Activated gamma-delta T cell treated with Interleukin-2 at 50 U/mL for 16 hours (primary cell): ENCODE measurements at places on chromosomes 7 and 10.
A peak's percentile ranks its signal among the peaks of the same experiment; 100 is the strongest.

GRCh38 chr10:22713853-22714478 lies 412 bp downstream of the PIP4K2A start:
- peak; percentile 28 for DNase-seq

GRCh38 chr10:119350502-119351097 lies 143.2 kb downstream of the GRK5 start:
- DNase-seq, result no peak

- DNase-seq, result no peak
Observed at GRCh38 chr10:29618341-29619171, 16.2 kb downstream of the SVIL start.

- no peak for DNase-seq
Observed at GRCh38 chr10:88159127-88159829, 295.9 kb downstream of the PTEN start.

DNA sequence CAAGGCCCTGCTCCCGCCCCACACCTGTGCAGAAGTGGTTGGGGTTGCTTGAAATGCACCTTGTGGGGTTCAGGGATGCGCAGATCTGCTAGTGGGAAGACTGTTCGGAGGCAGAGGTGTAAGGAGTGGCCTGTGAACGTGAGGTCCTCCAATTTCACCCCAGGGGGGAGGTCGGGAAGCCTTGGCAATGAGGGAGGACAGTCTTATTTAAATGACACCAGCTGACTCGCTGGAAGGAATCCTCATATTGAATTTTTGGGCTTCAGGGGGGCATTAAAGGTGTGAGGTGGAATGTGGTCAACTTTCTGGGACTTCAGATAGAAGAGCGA lies 218.8 kb upstream of the CELF2 start:
- DNase-seq, result no peak

DNA sequence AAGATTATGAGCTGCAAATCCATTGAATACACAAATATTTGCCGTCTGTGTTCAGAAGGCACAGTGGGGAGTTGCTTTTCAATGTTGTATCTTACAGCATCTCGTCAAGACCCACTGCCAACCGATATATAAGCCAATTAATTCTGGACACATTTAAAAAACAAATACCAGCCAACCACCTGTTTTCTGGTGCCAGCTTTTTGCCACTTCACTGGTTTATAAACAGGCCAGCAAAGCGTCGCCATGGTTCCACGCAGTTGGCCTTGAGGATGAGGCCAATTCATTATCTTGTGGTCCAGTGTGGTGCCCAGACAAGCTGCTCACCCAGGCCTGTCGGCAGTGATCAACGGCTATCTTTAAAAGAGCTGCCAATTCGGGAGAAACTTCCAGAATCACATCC lies 321.0 kb downstream of the TCERG1L start:
- no peak for DNase-seq

DNA sequence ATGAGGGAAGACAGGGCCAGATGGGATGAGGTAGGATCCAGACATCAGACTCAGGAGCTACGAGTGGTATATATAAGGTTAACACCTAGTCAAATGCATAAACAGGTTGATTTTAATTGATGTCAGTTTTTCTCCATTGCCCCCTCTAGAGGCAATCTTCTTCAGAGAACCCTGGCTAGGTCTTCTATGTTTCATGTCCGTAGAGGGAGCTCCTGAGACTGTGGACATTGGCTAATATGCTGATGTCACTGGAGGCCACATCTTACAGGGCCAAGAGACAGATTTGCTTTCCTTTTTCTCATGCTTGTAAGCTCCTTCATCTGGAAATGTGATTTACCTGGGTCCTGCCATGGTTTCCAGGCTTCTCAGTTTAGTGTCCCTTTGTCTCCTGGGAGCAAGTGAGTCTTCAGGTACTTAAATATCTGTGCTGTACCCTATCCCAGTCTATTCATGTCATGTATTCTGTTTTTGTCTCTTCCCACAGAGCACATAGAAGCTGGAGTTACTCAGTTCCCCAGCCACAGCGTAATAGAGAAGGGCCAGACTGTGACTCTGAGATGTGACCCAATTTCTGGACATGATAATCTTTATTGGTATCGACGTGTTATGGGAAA lies 161.6 kb upstream of the PRSS1 start:
- DNase-seq, result no peak

DNA sequence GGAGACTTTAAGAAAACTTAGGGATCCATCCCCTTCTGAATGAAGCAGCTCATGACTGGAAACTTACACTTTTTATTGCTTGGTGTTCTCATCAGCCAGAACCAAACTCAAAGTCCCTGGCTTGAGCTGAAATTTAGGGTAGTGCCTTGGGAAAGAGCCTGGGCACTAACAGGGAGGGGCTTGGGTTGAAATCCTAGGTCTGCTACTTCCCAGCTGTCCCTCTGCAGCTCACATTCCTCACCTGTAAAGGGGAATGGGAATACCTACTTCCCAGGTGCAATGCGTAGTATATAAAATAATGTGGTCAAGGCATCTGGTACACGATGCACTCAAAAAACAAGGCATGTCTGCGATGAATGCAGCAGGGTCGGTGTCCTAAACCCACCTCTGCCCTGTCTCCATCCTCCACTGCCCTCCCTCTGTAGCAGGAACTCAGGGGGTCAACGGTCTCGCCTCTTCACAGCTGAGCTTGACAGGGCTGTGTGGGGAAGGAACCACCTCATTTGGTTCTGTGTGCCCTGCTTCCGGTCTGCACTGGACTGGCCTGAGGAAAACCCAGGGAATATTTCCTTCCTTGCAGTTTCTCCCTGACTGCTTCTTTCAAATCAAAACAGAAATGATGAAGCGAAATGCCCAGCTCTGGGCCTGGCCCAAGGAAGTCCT lies 80.0 kb downstream of the COBL start:
- no peak for DNase-seq

DNA sequence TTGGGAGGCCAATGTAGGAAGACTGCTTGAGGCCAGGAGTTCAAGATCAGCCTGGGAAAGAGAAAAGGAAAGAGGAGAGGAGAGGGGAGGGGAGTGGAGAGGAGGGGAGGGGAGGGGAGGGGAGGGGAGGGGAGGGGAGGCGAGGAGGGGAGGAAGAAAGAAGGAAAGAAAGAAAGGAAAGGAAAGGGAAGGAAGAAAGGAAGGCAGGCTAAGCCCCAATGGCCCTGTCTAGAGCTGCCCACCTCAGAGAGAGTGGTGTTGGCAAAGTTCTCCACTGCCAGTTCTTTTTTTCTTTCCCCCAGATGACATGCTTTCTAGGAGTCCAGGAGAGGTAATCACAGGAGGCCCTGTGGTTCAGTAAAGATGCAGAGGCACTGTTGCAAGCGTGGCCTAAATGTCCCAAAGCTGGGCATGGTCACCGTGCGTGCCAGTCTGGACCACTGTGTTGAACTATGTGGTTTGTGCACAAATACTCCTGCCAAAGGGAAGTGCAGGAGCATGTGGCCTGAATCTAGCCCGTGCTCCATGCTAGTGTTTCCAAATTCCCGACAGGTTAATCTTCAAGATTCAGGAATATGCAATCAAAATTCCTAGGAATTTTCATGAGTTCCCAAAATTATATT lies 39.7 kb downstream of the ODAD2 start:
- DNase-seq, result no peak

GRCh38 chr7:154915600-154915999 lies 87.3 kb downstream of the PAXIP1 start:
- no peak for DNase-seq

GRCh38 chr7:34048445-34048844 lies 143.1 kb downstream of the BMPER start:
- no peak for DNase-seq

GRCh38 chr10:78405231-78405630 lies 371.6 kb downstream of the RPS24 start:
- DNase-seq, result no peak

DNA sequence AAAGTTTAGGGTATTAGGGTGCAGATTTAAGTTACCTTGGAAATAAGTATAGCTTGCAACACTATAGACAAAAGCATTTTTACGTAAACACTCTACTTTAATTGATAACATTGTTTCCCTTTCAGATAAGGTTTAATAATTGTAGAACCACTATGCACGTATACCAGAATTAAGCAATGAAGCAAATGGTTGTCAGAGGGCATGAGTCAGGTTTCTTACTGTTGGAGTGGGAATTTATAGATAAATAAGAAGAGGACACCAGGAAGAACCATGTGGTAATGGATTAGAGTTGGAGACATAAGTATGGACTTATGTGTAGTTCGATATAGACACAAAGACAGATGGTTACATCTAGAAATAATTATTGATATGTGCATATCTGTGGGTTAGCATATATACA lies 355.6 kb downstream of the ETV1 start:
- no peak for DNase-seq

DNA sequence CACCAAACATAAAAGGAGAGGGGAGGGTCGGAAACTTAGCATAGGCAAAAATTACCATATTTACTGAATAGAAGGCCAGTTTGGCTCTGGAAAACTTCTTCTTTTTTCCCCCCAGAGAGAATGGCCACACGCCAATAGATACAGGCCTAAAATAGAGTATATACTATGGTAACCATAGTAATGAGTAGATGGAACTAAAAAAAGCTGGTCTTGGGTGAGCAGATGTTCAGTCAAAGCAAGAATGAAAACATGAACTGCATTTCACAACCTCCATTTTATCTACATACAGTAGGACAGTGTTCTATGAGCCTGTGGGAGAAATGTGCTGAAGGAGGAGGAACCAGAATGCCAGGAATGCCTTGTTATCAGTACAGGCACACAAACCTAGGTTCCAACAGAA lies 141.7 kb upstream of the SEMA3A start:
- DNase-seq, result no peak

- DNase-seq, result no peak
Observed at GRCh38 chr10:69419096-69419743, 2.5 kb upstream of the TACR2 start.

DNA sequence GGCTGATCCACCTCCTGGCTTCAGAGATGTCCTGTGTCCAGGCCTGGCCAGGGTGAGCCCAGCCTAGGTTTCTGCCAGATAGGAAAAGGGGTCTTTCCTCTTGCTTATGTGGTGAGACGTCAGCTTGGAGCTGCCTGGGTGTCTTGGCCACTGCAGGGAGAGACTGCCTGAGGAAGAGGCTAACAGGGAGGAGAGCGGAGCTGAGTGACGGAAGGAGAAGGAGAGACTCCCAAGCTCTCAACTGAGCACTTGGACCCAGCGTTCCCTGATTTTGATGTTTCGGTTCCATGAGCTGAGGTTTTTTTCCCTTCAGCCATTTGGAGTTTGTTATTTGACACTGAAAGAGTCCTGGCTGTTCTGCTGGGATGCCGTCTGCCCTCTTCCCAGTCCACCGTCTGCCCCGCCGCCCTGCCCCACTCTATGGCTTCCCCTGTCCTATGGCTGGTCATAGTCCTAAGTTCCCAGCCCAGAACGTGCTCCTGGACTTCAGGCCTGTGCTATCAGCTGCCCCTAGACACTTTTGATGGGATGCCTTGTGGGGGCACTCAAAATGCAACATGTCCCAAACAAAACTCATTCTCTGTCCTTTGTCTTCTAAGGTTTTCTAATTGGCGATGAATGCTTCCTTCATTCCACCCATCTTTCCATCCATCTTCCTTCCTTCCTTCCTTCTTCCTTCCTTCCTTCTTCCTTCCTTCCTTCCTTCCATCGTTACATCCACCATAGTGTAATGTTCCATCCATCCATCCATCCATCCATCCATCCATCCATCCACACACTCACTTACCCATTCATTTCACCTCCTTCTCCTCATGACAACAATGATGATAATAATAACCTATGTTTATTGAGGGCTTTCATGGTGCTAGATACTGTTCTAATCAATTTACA lies 20.3 kb upstream of the PCBD1 start:
- DNase-seq, result no peak

DNA sequence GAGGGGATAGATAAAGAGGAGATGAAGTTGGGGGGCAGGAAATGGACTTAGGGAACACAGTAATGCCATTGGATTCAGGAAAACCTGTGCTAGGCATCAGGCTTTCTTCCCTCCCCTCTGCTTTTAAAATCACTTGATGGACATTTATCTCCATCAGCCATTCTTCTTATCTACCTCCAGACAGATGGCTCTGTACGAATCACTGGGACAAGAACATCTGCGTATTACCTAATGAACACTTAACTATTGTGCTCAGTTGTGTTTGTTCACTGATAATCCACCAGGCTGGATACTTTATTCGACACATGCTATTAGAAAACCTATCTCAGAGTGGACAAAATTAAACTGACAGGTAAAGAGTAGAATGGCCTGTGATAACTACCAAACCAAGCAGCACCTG lies 40.0 kb downstream of the TNKS2 start:
- no peak for DNase-seq

- DNase-seq, result peak; percentile 16
Observed at GRCh38 chr7:129095258-129095657, 40.3 kb upstream of the TNPO3 start.

- DNase-seq, result no peak
Observed at GRCh38 chr10:15540727-15541126, 169.6 kb upstream of the FAM171A1 start.

GRCh38 chr7:70380421-70381015 lies 751.4 kb upstream of the GALNT17 start:
- no peak for DNase-seq

DNA sequence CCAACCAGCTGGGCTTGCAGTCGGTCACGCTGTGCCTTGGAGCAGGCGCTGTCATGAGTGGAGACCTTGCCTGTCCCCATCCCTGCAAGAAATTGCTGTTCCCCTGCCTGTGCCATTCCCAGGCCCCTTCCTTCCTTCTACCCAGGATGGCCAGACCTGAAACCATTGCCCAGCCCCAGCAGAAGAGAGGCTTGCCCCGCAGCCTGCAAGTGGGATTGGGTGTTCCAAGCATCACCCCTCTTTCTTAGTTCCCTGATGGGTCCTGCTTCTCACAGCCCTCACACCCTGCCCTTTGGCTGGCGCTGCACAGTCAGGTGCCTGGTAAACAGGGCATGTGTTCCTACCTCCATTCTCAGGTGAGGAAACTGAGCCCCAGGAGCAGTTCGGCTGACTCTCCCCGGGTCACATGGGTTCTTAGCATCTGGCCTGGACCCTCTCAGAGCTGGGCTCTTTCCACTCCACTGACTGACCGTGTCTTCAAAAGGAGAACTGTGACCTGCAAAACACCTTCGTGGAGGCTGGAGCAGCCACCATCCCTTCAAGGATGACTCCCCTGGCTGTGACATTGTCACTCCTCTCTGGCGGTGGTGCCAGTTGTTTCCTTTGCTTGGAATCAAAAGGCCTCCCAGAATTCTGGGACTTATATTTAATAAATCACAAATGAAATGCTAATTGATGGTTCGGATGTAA lies 41.9 kb upstream of the PDCD4 start:
- no peak for DNase-seq

DNA sequence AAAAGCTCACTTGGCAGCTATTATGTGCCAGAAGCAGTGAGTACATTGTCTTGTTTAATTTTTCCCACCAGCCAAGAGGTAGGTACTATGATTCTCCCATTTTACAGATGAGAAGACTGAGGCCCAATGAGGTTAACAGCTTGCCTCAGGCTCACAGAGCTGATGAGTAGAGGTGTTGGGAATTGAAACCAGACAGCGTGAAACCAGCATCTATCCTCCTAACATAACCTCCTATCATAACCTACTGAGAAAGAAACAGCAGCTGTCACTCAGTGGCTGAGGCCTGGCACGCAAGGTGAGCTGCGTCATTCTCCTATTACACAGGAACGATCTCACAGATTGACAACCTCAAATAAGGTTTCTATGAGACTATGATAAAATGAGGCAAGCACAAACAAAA lies 6.2 kb downstream of the PYROXD2 start:
- no peak for DNase-seq
